Calu3 (cell line): ENCODE measurements at places on chromosomes 12 and 14. TPM values are rescaled to one million over a fixed set of nuclear protein-coding genes. Genes with fewer than 3 reads are reported as not detected.
A peak's percentile ranks its signal among the peaks of the same experiment; 100 is the strongest.

The NXPH4 gene
- 2.0 and 4.1 TPM in 2 replicates for total RNA-seq

The P2RX2 gene
- not detected in 2 replicates for total RNA-seq

The STYK1 gene
- 8.4 and 10.7 TPM in 2 replicates for total RNA-seq

The PTGDR gene
- total RNA-seq = not detected in 2 replicates

The ABCC9 gene
- 0.05 TPM in 1 of 2 replicates, not detected in the other for total RNA-seq

The SLC25A21 gene
- total RNA-seq = 1.2 and 1.4 TPM in 2 replicates

- no peak for DNase-seq
Measured at GRCh38 chr12:130919086-130919485, 34.6 kb upstream of the ADGRD1 start.

- no peak for DNase-seq
Measured at GRCh38 chr14:90675399-90675798, 140.8 kb downstream of the TTC7B start.

DNA sequence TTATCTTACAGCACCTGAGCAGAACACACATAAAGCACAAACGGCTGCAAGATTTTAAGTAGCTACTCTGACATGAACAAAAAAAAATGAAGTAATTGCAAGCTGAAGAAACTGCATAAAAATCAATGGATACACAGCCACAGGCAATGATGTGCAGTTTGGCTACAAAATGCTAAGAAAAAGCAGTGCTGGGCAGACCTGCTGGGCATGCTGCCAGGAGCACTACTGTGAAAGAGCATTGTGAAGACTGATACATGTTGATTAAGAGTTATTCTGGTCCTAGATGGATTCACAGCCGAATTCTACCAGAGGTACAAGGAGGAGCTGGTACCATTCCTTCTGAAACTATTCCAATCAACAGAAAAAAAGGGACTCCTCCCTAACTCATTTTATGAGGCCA is 20.1 kb upstream of the RTN1 start:
- DNase-seq = no peak

DNA sequence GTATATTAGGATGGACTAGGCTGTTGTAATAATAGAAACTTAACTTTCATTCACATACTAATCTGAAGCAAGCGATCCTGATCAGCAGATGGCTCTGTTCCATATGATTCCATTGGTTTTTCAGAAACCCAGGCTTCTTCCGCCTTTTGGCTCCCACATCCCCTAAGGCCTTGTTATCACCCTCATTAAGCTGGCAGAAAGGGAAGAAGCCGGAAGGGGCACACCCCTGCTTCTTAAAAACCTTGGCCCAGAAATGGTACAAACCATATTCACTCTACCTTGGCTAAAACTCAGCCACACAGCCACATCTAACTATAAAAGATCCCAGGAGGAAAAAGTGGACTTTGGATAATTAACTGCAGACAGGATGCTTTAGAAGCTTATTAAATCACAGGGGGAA is 329.2 kb downstream of the PCNX1 start:
- no peak for DNase-seq

DNA sequence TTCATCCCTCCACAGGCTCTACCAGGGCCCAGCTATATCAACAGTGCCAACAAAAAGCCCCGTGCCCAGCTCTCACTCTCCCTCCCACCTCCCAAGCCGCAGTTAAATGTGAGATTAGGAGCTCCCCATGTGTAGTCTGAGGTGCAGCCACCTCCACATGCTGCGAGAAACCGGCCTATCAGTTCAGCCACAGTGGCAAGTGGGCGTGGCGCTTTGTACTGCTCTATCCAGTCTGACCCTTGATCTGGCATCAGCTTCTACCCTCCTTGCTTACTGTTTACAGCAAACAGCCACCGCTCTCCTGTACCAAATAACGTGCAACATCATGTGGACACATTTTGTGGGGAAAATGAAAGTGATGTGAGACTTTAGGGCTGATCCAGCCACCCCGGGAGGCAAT is 1.7 kb downstream of the PLEK2 start:
- peak; percentile 19 for DNase-seq

- no peak for DNase-seq
Measured at GRCh38 chr12:87943023-87943422, 86.2 kb downstream of the C12orf50 start.

DNA sequence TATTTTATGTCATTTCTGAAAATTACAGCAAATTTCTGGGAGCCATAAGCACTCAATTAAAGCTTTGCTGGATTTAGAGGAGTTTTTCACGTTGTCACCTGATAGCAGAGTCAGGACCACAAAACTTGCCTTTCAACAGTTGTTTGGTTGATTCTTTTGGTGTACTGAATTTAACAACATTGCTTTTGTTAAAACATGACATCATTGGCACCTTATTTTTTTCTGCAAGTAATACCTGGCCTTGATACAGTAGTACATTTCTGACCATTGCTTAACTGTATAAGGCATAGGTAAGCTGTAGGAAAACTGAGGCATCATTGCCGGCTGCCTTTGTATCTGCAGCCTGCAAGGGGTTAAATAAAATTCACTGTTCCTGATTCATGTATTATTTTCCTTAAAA is 4.5 kb upstream of the BCL11B start:
- no peak for DNase-seq

GRCh38 chr14:65054471-65055085 is 47.7 kb downstream of the MAX start:
- no peak for DNase-seq

GRCh38 chr12:13853471-13853870 is 127.9 kb downstream of the GRIN2B start:
- DNase-seq = no peak
